Activated effector memory CD4-positive, alpha-beta T cell treated with Interleukin-2 at 50 U/mL for 16 hours (primary cell): ENCODE measurements at places on chromosomes 12 and 14.

- DNase-seq, result no peak
These were observed 215.4 kb downstream of the PELI2 start for GRCh38 chr14:56333359-56334292.

- DNase-seq, result peak; percentile 79
These were observed 991.9 kb downstream of the TMEM121 start for GRCh38 chr14:106518054-106518943.

DNA sequence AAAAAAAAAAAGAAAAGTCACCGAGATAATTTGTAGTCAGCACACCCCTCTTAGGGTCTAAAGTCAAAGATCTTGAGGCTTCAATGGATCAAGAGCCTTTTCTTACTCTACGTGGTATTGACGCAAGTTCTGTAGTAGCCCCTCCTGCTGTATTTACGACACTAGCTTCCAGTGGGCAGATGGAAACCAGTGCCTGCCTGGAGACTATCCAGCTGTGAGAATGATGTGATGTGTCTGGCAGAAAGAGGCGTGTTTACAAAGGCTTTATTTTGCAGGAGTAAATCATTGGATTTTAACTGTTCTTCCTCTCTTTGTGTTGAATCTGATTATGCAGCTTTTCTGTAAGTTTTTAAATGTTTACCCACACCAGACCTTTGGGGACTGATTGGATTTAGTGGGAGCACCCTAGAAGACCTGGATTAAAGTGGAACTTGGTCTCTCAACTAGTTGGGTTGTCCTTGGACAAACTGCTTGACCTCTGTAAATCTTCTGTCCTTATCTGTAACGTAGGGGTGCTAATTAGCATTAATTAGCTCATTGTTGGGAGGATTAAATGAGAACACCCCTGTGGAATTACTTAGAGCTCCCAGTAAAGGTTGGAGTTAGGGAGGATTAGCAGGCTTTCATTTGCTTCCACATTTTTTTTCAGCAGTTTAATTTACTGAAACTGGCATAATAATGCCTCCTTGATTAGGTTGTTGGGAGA lies 72.4 kb downstream of the RASSF3 start:
- no peak for DNase-seq

GRCh38 chr12:114275932-114276785 lies 129.8 kb downstream of the TBX5 start:
- no peak for DNase-seq

- DNase-seq, result no peak
These were observed 411.4 kb upstream of the SOX5 start for GRCh38 chr12:24360907-24361306.

DNA sequence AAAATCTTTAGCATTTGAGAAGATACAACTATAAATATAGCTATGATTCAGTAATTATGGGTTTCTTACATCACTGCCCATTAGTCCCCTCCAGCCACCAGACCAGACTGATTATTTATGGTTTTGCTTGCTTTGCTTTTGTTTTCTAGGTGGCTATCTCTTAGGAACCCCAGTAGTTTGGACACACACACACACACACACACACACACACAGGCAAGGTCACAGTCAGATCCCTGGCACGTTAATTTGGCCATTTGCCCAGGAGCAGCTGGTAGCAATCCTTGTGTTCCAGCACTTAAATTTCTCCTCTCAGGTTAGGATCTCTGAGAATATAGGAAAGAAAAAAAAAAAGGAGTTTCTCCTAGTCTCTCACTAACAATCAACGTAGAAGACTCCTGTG lies 90.2 kb upstream of the RESF1 start:
- no peak for DNase-seq

GRCh38 chr12:57470286-57470969 lies 9.2 kb downstream of the ARHGAP9 start:
- DNase-seq, result no peak

DNA sequence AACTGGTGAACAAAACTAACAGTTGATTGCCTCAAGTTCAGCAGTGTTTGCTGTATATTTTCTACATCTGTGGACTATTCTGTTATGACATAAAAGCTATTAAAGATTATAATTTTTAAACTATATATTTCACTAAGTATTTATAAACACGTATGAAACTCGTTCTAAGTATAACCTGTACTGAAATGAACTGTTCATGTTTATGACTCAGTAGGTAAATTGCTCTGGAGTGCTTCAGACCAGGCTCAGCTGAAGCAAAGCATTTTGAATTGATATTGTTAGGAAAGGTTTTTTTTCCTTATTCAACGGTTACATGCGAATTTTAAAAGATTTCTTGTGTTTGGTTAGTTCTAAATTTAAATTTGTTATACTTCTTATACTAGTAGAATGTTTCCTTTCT lies 151.3 kb downstream of the RAD51B start:
- DNase-seq, result no peak

DNA sequence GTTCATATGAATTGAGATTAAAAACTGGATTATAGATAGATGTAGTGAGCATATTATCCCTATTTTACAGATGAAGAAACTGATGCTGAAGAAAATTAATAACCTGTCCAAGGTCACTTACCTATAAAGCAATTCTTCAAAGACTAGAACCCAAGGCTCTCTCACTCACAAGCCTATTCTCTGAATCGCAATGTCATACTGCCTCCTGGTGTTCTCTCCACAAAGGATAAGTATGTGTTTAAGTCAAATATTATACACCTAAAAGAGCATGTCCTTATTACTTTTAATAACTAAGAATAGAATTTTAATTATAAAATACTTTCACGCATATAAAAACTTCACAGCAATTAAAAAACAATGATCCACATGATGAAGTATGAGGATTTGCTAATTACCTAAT lies 721.3 kb upstream of the USP15 start:
- DNase-seq, result no peak

DNA sequence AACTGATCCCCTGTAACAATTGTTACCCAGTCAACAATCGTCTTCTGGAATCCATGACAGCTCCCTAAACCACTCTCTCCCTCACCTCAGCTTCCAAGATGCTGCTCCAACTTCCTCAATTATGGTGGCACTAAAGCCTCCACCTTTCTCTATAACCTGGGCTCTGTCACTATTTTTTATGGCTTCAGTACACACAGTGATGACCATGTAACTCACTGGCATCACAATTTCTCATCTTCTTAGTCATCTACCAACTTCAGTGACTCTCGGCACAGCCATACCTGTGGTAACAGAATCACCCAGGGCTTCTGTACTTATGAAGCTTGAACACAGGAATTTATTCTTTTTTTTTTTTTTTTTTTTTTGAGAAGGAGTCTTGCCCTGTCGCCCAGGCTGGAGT lies 32.0 kb upstream of the NPAS3 start:
- no peak for DNase-seq

- DNase-seq, result no peak
These were observed 95.1 kb upstream of the COCH start for GRCh38 chr14:30779210-30779609.

DNA sequence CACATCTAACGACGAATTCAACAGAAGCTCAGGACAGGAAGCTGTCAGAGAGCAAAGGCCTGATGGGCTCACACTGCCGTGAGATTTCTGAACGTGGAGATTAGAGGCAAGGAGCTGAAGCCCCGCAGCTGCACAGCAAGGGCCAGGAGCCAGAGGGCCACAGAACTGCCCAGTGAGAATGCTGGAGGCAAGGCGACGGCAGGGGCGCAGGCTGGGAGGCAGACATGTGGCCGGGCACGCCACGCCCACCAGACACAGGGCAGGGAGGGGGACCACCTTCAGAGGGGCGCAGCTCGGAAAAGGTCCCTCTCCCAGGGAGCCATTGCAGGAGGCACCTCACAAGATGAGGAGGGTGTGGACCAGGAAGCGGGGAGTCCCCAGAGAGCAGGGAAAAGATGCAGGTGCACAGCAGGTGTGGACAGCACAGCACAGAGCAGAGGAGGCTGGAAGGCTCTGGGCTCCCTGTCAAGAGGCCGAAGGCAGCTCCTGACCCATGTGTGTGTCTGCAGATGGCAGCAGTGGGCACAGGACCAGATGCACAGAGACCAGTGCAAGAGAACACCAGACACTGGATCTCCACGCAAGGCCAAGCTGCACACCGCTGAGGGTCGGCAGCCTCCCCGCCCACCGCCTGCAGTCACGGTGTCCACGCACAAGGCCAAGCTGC lies 23.0 kb downstream of the BTBD6 start:
- DNase-seq, result no peak

GRCh38 chr14:65847075-65847847 lies 434.7 kb downstream of the FUT8 start:
- DNase-seq, result peak; percentile 66

DNA sequence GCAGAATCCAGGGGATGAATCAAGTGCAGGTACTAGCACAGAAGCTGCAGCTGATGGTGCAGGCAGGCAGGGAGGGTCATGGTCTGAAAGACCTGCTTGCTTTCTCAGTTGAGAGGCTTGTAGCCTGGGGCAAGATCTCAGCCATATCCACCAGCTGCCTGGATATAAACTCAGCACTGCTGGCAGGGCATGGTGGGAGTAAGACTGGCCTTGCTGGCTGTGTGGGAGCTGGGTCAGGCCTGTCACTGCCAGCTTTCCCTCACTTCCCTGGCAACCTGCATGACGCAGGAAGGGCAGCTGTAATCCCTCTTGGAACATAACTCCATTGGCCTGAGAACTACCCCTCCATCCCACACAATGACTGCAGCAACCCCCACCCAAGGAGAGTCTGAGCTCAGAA lies 230.1 kb downstream of the ANO6 start:
- no peak for DNase-seq

- DNase-seq, result no peak
These were observed 11.0 kb downstream of the DLST start for GRCh38 chr14:74892745-74893144.

DNA sequence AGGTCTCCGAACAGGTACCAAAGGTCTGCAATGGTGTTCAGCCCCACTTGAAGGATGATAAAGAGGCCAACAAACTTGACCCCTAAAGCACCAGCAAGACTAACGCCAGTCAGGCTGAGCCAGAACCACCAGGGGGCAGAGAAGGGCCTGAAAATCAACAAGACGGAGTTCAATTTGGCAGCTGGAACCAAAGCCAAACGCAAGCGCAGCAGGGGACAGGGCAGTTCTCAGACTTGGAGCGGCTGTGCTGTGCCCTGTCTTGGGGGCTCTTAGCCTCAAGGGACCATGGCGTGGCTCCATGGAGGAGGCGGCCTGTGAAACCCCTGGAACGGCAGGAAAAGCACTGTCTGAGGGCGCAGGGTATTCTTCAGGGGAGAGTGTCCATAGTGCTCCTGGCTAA lies 19.6 kb downstream of the POMT2 start:
- DNase-seq, result peak; percentile 12

GRCh38 chr12:85057370-85057963 lies 21.3 kb downstream of the LRRIQ1 start:
- no peak for DNase-seq

- no peak for DNase-seq
These were observed 102.1 kb upstream of the DAAM1 start for GRCh38 chr14:59086241-59086882.

DNA sequence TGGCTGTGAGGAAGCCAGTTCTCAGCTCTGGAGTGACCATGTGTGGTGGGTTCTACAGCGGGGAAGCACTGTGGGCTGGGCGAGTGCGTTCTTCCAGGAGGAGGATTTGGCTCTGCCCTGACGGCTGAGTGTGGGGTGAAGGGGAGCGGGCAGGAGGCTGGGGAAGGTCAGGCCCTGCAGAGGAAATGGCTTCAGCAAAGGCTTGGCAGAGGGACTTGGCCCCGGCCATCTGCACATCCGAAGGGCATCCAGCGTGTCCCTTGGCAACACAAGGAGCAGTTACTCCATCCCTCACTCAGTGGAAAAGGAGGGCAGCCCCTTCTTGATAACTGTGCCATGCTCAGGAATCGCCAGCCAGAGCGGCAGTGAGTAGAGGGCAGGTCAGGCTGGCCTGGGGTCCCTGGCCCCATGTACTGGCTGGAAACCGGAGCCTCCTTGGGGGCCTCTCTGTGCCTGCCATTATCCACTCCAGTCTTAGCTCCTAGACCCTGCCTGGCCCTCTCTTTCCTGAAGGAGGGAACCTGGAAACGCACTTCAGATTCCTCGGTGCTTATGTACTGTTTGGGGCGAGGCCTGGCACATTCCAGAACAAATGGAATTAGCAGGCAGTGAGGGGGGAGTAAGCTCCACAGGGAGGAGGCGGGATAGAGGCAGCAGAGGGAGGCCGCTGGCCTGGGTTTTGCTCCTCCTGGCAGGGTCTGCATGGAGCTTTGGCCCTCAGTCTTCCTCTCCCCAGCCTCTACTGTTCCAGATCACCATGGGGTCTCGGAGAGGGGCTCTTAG lies 133.6 kb upstream of the NCOR2 start:
- no peak for DNase-seq

DNA sequence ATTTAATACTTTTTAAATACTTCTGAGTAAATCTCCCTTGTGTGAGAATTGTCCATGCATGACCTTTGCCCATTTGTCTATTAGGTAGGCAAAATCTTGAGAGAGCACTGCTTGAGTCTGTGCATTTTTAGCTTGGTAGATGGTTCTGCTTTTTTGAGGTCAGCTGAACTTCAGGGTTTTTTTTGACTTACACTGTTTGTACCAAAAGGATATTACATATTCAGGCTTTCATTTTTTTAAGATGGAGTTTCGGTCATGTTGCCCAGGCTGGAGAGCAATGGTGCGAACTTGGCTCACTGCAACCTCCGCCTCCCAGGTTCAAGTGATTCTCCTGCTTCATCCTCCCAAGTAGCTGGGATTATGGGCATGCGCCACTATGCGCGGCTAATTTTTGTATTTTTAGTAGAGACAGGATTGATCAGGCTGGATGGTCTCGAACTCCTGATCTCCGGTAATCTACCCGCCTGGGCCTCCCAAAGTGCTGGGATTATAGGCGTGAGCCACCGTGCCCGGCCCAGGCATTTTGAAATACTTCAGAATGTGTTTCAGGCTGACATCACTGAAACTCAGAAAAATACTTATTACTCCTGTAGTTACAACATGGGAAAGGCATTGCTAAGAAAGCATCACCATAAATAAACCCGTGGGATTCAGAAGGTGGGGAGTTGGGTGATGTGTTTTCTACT lies 11.1 kb downstream of the RASSF3 start:
- DNase-seq, result no peak

GRCh38 chr14:63952053-63952932 lies 99.5 kb downstream of the SYNE2 start:
- no peak for DNase-seq

DNA sequence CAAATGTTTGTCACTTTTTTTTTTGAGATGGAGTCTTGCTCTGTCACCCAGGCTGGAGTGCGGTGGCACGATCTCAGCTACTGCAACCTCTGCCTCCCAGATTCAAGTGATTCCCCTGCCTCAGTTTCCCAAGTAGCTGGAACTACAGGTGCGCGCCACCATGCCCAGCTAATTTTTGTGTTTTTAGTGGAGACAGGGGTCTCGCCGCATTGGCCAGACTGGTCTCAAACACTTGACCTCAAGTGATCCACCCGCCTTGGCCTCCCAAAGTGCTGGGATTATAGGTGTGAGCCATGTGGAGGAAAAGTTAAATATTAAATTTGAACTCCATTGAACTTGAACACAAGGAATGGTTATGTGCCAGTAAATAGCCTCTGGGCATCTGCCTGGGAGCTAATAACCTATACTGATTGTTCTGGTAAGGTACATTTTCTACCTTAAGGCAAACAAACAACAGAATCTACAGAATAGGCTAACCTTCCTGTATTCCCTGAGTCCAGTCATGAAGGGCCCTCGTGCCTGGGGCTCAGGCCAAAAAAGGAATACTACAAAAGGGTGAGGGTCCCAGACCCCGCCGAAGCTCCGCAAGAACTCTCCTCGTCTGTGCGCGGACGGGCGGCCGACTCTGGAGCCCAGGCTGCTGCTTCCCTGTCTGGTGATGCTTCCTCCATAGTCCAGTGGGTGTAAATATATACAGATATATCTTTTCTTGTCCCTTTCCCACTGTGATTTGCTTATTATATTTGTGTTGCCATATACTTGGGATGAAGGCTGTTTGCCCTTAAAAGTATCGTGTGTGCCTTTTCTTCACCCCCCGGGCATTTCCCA lies 74.0 kb upstream of the EIF5 start:
- DNase-seq, result no peak
